ENCODE measurements at places on chromosomes 2 and 18.

DNA sequence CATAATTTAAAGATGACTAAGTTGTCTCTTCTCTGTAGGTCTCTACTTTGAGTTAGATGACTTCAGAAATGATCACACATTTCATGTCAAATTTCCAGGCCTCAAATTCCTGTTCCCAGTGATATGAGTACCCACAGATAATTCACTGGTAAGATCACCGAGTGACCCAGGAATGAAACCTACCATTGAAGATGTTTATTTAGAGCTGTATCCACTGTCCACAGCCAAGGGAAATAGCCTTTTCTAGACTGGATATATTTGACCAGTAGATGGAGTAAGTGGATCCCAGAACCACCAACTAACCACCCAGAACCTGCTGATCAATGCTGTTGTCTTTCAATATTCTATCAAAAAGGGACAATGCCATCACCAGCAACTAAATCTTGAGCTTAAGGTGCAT, 238.8 kb downstream of the SLC8A1 start:
- DNase-seq: no peak

GRCh38 chr2:182941919-182942318, 75.5 kb upstream of the FRZB start:
- no peak for DNase-seq

DNA sequence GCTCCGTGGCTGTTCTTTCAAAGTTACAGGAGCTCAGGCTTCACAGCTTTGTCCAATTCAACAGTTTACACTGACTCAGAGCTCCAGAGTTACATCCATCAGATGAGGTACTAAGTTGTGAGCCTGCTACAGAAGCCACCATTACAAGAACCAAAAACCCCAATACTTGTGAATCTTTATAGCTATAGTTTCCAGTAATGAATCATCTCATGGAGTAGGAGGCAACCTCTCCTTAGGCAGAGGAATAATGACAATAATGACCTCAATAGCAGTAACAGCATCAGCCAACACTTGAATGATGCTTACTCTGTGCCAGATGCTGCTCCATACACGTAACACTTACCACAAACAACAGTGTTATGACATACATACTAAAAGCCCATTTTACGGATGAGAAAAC, 3.6 kb downstream of the ZC3H8 start:
- DNase-seq: no peak

GRCh38 chr2:73640946-73641766, 1.1 kb downstream of the NAT8 start:
- DNase-seq: no peak

DNA sequence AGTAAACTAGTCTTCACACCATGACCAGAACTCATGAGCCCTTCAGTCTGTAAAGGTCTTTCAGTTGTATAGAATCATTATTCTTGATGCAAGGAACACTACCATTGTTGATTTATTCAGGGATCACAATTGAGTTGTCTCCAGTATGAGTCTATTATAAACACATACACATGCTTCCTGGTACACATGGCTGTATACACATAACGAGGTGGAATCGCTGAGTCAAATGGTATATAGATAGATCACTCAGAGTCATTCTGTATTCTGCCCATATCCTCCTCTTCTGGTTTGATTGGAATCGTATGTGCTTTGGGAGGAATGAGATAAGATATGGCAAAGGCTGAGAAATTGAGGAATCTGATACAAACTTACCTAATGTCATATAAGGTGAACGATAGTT, 216.0 kb downstream of the UBE2E3 start:
- no peak for DNase-seq

- DNase-seq: no peak
These were observed 47.0 kb downstream of the MTCL1 start for GRCh38 chr18:8752329-8752728.

DNA sequence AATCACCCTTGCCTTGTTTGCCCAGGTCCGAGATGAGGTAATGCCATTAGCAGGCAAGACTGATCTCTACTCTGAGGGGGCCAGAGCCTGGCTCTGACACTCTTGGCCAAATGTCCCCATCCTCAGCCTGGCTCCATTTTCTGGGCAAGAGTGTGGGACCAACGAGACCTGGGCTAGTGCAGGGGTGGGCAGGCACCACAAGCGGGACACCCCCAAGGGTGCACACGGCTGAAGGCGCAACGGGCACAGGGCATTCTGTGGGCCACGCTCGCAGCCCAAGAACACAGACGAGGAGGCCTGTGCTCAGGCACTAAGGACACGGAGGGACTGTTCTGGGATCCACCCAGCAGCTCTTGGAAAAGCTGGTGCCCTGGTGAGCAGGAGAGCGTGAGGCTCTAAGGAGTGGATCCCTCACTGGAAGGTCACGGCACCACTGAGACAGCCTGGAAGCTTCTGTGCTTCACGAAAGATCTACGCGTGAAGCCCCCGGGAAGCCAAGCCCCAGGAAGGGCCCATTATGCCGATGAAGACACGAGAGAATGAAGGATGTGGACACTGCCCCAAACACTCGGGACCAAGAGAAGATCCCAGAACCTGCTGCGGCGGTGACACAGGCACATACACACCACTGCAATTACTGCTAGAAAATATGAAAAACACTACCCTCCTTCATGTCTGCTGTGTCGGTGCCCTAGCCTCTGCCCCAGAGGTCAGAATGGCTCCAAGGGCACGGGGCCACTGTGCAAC, 138.2 kb downstream of the HDAC4 start:
- no peak for DNase-seq

- DNase-seq: no peak
These were observed 47.7 kb downstream of the HS6ST1 start for GRCh38 chr2:128270672-128271596.

DNA sequence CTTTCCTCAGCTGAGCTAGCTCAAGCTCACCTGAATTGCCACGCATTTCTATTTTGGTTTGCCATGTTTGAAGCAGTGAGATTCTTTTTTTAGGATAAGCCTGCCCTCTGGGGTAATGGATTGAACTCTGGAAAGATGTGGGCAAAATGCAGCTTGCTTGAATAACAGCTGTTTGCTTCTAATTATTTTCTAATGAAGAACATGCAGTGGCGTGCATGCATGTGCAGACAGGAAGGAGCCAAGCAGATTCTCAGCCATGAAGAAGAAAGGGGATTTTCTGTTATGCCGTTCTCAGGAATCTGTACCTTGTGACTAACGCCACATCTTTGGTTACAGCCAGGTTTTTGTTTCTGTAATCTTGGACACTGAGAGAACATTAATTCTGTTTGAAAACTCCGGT, 171.2 kb downstream of the ANTXR1 start:
- DNase-seq: no peak

DNA sequence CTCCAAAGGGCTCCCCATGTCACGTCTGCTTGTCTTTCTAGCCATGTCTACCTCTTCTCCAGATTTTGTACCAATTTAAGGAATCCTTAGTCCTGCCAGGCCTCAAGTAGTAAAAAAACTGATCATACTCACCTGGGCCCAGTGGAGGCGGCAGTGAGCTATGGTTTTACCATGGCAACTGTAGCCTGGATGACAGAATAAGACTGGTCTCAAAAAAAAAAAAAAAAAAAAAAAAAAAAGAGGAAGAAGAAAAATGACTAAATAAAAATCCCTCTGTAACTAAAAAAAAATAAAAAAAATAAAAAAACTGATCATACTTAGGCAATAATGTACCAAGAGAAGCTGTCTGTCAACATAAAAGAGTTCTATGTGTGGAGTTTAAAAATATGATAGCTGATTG, 221.6 kb downstream of the NR4A2 start:
- no peak for DNase-seq

DNA sequence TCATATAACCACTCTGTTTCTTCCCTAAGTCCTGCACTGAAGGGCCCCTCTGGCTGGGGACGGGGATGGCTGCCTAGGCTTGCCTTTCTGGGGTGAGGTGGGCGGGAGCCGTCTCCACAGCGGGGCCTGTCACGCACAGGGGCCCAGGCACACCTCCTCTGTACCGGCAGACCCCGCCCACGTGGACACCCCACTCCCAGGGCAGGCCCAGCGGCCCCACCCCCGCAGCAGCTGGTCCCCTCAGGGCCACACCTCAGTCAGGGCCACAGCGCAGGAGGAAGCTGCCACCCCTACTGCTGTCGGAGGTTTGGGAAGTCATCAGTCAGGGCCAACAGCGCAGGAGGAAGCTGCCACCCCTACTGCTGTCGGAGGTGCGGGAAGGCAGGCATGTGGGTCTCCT, 257.6 kb upstream of the RAB6C start:
- DNase-seq: no peak

DNA sequence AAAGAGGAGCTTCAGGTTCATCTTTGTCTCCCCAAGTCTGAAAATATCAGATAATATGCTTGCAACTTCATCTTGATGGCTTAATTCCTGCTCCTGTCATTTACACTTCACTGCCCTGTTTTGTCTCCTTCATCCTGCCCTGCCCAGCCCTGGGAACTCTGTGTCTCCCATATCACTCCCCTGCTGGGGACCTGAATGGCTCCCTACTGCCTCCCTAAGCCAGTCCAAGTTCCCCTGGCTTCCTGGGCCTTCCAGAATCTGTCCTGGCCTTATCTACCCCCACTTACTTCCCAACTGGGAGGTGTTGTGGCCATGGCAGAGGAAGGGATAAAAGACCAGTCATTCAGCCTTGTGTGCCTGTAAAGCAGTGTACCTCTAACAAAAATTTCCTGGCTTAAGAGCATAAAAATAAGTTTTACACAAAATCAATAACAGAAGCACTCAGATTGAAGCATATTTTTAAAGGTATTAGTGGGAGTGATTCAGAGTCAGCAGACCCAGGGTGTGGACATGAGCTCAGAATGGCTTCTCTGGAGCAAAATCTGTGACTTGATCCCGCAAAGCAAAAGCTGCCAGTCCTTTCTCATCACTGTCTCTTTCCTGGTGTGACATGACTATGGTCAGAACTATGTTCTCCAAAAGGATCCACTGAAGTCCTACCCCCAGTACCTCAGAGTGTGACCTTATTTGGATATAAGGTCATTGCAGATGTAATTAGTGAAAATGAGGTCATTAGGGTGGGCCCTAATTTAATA, 59.1 kb downstream of the INO80C start:
- no peak for DNase-seq

DNA sequence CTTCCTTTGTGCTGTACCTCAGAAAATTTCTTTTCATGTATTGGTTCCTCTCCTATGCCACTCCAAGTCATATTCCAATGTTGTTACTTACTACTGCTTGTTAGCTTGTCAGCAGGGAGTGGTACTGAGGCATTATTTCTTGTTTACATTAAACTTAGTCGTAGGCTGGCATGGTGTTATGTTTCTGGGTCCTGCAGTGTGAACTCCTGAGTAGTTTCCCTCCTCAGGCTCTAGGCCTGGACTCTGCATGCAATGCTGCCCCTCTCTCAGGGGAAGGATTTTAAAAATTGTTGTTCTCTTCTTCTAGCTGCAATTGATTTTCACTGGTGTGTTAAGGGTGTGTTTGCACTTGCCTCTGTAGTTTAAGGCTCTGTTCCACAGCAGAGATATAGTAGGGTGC, 671.6 kb downstream of the PLCL1 start:
- DNase-seq: no peak

GRCh38 chr2:181411105-181411849, 45.9 kb upstream of the ITGA4 start:
- no peak for DNase-seq

DNA sequence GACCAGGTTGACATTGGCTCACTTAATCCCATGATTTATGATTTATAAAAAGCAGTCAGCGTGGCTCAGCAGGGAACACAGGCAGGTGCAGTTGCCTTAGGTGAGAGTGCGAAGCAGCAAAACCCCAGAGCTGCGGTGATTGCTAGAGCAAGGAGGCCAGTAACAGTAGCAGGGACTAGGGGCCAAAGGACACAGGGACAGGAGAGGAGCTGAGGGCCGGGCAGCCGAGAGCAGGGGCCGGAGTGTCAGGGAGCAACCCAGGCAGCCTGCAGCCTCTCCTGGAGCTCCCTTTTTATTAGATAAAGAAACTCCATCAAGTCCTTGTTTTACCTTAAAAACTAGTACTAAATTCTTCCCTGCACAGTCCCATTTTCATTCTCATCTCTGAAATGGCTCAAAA, 4.3 kb downstream of the MC2R start:
- DNase-seq: no peak

DNA sequence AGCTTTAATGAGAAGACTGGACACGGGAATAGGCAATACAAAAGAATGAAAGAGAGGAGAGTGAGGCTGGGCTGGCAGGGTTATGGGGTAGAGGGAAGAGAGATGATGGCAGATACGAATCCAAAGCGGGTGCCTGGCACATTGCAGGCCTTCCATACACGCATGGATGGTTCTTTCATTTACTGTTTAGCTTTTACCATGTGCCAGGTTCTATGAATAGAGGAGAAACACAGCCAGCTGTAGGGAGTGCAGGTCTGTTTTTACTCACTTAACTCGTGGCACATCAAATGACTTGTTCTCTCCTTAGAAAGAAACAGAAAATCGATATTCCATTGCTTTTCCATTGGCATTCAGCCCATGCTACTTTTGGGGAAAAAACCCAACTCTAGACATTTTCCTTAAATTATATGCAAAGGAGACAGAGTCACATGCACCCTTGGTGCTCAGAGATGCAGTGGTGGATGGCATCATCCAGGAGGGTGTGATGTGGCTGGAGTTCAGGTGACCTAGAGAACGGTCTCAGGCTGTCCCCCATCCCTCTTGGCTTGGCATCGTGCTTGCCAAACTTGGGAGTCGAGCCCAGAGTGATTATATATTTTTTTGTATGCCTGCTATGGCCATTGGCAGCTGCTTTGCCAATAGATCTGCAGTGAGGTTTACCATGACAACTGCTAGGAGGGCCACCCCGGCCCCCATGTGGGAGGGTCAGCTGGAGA, 6.2 kb downstream of the LTBP1 start:
- DNase-seq: no peak

DNA sequence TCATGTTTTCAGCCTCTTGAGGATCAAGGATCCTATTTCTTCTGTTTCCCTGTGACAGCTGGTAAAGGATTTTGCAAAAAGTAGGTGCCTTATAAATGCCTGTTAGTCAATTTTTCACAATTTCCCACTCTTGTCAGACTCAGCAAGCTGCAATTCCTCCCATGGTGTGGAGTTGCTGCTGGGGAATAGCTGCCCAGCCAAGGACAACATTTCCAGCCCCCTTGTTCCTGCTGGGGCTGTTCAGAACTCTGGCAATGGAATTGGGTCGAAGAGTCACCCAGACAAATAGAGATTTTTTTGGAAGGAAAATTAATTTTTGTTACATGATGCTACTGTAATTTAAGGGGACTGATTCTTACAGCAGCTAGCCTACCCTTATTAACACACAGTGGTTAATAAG, 43.7 kb downstream of the FSHR start:
- no peak for DNase-seq
